ENCODE measurements at places on chromosomes 7 and 10. TPM values are rescaled to one million over a fixed set of nuclear protein-coding genes. Genes with fewer than 3 reads are reported as not detected.

DNA sequence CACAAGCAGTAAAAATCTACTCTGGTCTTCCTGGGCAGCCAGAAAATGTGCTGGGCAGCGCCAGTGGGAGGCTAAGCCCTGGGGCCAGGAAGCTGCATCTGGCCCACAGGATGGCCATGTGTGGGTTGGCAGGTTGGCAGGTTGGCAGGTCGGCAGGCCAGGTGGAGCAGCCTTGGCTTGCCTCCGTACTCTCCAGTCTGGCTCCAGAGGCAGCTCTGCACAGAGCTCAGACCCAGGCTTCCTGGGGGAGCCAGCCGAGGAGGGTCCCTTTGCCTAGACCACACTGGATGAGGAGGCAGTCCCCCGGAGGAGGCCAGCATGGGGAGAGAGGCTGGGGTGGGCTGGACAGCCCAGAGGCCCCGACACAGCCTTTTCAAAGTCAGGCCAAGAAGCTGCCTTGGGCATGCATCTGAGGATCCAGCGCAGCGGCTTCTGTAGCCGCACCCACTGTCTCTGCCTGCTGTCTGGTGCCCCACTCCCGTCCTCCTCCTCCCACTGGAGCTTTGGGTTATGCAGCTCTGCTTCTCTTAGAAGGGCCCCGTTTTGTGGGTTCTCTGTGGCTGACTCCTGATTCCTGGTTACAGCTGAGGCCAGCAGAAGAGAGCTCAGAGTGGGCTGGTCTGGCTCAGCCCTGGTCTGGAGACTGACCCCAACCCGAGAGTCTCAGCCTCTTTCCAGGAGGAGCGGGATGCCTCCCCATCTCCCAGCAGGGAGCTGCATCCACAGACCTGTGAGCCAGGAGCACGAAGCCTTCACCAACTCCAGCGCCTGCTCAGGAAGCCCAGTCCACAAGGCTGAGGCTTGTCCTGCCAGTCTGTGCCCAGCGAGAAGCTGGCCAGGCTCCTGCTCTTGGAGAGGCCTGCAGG is 44.6 kb downstream of the CFAP46 start:
- DNase-seq: no peak

DNA sequence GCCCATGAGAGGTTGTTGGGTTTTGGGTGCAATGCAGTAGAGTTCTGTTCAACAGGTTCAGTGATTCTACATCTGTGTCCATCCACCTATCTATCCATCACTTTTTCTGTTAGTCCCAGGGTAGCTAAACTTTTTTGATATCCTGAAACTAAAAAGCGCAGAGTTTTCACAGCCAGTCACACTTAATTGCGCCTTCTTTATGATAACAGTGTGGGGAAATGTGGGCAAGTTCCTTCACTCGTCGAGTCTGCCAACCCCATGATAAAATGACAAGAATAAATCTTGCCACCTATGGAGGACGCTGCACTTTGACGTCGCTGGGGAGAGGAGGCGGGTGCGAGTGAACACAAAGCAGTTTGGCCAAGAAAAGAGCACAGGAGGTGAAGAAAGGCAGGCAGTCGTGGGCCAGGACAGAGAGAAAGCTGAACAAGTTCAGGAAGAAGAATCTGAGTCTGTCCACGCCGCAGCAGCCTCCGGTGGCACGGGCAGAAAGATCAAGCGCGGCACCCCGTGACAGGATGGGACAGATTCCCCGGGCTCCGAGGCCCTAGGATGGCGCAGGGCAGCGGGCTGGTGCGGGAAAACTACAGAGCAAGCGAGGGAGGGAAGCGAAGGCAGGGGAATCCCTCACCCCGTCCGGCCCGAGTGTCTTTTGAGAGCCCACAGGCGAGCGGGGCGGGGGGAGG is 9.2 kb downstream of the SP8 start:
- DNase-seq: no peak

Gene NFE2L3
- 22.6 TPM for total RNA-seq

DNA sequence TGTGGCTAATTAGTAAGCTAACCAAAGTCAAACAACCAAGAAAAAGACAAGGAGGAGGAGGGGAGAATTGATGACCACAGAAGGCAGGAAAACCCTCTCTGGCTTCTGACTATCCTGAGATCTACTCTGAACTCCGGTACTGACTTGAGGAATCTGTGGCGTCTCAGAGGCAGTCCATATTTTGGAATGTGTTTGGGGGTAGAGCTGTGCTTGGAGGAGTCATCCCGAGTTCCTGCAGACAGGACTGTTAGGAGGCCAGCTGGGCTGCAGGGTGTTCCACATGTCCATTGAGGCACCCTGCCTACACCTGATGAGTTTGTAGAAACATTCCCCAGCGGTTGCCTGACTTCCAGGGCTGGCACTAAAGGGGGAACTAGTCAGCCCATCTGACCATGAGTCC is 91.6 kb downstream of the PLCE1 start:
- DNase-seq: no peak

DNA sequence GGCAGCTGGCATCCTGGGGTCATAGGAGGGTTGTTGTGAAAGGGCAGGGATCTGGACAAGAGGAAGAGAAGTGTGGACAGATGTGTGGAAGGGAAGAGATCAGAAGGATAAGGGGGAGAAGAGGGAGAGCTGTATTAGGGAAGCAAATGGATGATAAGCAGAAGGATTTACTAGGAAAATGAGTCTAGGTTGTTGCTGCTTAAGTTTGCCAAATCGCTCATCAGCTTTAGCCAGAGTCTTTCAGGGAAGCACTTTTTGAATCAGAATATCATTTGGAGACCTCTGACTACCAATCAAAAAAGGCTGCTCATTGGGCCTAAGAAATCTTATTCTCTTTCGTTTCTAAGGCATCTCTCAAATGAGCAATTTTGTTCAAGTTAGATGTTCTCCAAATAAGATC is 2.6 kb upstream of the CSGALNACT2 start:
- DNase-seq: no peak

- DNase-seq: peak; percentile 31
These were observed 820 bp downstream of the BBS9 start for GRCh38 chr7:33130184-33130583.

DNA sequence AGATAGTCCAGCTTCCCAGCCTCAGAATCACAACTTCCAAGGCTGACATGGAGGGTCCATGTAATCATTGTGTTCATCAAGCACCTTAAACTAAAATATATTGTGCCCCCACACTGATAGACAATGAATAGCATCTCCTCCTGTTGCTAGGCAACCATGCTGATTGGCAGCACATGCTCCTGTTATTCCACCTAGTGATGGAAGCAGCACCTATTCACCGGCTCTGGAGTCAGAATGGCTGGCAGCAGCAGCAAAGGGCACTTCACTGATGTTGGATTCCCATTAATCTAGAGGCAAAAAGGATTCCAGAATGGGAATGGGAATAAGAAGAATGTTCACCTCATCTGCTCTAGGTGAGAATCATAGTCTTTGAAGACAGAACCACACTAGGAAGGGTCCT is 55.0 kb downstream of the RELN start:
- DNase-seq: no peak

Gene ERVW-1
- not detected for total RNA-seq

Data from activated CD8-positive, alpha-beta T cell treated with anti-CD3 and anti-CD28 coated beads for 36 hours (primary cell).